ENCODE measurements at places on chromosomes 5 and 9.
A peak's percentile ranks its signal among the peaks of the same experiment; 100 is the strongest.

DNA sequence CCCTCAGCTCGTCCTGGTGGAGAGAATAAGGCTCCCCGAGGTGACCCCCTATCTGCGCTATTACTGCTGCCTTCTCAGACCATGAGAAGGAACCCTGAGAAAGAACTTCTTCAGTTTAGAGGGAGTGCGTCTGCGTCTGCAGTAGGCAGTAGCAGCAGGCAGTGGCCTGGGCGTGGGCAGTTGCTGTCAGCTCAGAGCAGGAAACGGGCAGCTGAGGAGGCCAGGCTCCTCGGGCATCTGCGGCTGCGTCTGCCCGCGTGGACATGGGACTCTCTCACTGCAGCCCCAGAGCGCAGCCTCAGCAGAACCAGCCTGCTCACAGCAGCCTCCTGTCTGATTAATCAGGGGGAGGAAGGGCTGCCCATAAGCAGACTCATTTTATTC lies 49.8 kb upstream of the FCN1 start:
- no peak for DNase-seq

DNA sequence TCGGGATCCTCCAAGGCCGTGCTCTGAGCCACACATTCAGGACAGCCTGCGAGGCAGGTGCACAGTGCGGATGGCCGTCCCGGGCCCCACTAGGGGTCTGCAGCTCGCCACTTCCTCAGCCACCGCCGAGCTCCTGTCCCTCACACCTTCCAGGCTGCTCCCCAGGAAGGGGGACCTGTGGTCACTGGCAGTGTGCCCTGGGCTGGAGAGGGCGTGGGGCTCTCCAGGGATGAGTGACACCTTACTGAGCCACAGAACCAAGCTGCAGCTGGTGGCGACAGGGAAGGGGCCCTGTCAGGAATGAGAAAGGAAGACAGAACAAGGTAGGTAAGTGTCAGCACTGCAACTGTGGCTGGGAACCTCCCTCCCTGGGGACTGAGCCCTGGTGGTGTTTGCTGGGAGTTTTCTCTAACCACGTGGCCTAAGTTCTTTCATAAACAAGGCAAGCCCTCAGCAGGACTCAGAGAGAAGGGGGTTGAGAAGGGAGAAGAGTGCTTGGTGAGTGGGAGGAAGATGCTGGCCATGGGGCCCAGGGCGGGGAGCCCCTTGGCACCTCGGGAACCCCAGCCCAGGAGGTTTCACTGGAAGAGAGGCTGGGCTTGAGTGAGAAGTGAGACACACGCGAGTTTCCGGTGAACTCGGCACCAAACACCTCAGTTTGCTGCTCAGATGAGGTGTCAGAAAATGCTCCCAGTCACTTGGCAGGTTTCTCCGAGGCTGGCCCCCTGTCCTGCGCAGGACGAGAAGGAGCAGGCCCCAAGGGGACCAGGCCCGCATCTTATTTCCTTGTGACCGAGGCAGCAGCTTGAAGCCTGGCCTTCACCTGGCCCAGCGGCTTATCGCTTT lies 5.2 kb downstream of the IL13 start:
- peak; percentile 71 for DNase-seq

DNA sequence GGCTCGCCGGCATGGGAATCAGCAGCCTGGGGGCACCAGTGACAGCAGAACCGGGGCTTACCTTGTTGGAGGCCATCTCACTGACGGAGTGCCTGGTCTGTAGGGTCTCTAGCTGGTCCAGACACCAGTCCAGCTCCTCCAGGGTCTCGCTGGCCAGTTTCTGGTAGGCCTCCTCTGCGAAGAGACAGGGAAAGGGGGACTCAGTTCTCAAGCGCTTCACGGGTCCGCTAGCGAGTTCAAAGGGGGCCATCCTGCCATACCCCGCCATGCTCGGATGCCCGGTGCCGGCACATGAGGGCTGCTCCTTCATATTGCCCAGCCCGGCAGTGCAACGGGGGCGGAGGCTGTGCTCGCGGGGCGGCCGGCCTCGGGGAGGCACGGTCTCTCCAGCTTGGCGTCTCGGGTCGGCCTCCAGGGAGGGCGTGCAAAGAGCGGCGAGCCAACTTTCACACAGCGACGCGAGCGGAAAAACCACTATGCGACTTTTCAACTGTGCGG lies 456.0 kb downstream of the RAB3C start:
- DNase-seq, result no peak

DNA sequence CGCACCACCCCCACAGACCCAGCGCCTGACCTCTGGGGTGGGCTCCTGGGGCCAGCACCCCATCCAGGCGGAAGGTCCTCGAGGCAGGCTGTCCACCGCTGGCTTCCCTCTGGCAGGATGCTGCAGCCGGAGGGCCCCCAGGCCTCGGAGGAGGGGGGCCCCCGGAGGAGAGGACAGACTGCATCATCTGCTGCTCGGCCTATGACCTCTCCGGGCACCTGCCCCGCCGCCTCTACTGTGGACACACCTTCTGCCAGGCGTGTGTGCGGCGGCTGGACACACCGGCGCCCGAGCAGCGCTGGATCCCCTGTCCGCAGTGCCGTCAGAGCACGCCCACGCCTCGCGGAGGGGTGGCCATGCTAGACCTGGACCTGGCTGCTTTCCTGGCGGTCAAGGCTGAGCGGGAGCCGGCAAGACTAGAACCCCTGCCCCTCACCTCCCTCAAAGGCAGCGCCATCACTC lies 1.2 kb downstream of the RNF224 start:
- no peak for DNase-seq

DNA sequence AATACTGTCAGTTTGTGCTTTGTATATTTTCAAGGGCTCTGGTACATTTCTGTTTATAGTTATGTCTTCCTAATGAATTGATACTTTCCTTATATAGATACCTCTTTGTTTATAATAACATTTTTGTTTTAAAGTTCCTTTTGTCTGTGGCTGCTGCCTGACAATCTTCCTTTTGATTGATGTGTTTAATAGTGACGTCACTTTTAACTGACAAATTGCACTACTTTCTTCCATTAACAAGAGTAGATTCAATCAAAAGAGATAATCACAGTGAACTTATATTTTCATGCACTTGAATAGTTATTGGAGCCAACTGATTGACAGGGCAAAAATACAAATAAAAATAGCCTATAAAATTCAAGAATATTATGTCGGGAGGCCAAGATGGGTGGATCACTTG lies 371.7 kb downstream of the ANXA1 start:
- DNase-seq, result no peak

DNA sequence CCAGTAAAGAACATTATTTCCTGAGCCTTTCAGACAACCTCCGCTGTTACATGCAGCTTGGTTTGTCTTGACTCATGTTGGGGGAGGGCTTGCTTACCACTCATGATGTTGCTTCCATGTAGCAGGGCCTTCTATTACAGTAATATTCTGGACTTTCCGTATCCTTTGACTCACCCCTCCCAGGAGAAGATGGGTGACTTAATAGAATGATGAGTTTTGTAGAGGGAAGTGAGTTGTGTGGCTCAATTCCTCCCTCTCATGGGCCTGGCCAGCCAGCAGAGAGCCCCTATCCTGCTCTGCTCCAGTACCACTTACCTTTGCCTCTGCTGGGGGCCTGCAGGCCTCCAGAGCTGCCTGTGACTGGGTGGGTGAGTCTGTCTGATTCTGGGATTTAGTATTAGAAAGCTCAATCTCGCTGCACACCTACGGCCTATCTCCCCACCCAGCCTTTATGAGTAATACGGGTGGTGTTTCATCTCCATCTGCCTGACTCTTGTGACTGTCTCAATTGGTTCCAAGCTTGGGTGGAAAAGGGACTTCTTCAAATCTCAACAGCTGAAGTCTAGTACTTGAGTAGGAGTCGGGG lies 52.6 kb upstream of the KLF9 start:
- no peak for DNase-seq

GRCh38 chr5:27571681-27572080 lies 533.3 kb upstream of the CDH9 start:
- no peak for DNase-seq

DNA sequence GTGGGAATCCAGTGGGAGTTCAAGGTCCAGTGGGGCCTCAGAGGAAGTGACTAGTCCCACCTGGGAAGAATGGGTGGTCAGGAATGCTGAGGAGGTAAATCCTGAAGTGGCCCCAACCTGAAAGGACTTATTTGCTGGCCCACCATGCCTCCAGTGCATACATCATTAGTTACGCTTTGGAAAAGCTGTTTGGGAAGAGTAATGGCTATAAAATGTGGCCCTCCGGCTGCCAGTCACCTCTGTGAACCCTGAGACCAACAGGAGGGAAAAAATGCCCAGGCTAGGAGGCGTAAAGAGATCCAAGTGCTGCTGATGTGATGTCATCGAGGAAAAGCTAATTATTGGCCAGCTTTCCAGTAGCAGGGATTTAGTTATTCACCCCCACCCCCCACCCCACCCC lies 2.7 kb upstream of the SLC26A2 start:
- no peak for DNase-seq

DNA sequence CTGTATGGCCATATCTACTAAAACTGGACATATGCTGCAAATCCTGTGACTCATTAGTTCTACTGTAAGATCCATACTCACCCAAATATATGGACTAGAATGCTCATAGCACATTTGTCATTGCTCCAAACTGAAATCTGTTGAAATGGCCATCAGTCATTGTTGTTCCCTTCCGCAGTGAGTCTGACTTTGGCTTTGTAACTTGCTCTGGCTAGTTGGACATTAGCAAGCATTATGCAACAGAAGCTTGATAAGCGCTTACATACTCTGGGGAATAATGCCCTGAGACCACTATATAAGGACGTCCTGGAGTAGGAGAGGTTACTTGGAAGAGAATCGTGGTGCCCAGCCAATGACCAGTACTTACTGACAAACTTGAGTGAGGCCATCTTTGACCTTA lies 9.0 kb downstream of the KIAA1958 start:
- DNase-seq, result no peak

GRCh38 chr5:149012350-149012749 lies 50.5 kb downstream of the SH3TC2 start:
- DNase-seq, result no peak

- DNase-seq, result no peak
Observed at GRCh38 chr5:125149527-125149926, 403.1 kb upstream of the ZNF608 start.

- peak; percentile 45 for DNase-seq
Observed at GRCh38 chr5:174793684-174794328, 69.4 kb downstream of the MSX2 start.

GRCh38 chr5:172178991-172179989 lies 8.7 kb downstream of the STK10 start:
- DNase-seq, result no peak

- no peak for DNase-seq
Observed at GRCh38 chr5:93674866-93675459, 66.4 kb downstream of the POU5F2 start.

DNA sequence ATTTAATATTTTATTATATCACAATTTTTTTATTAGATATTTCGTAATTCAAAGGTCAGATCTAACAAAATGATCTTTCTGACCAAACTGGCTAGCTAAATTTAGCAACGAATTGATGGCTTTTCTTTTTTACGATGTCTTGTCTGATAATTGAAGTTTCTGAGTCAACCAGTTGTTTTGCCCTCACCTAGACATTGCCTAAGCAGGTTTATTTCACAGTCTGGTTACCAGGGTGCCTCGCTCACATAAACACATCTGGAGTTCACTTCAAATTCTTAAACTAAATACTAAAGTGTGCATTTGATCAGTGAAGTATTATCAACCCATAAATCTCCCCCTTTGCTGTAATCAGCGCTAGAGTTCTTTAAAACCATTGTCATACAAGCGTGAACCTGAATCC lies 448.3 kb downstream of the TLE4 start:
- DNase-seq, result no peak

DNA sequence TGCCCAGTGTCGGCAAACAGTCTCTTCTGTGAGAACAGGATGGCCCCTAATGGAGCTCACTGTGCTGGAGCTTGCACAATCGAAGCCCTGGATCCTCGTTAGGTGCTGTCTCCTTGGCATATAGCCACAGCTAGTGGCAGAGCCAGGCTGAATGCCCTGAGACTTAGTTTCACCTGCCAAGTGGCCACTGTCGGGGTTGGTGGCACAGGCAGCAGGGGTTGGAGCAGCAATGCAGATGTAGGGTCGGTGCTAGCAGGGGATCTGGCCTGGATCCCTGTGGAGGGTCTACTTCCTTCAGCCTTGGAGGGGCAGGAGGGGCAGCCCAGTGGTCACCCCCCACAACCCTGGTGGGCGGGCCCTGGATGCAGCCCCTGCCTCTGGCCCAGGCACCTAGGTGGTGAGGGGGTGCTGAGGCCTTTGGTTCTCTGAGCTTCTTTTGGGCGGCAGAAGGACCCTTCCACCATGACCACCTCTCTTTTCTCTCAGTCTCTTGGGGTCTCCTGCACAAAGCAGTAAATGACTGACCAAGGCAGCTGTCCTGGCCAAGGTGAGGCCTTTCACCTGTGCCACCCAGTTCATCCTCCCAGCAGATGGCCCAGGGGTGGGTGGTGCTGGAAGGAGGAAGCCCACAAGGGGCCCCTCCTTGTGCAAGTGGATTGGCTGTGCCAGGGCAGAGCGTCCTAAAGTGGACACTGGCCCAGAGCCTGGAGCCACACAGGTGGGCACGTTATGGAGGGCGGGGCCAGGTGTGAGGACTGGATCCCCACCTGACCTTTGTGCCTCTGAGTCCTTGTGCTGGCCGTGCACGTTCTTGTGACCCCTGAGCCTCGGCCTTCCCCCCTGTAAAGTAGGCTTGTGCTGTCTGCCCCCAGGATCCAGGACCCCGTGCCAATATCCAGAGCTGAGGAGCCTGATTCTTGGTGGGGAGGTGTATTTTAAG lies 44.8 kb downstream of the PHF2 start:
- DNase-seq, result no peak

- no peak for DNase-seq
Observed at GRCh38 chr9:93612796-93613154, 36.4 kb downstream of the PHF2 start.

Data from GM19239 (cell line).